ENCODE measurements at places on chromosomes 2 and 18.

GRCh38 chr2:67466734-67467133, 69.6 kb downstream of the ETAA1 start:
- no peak for DNase-seq

GRCh38 chr2:219434718-219435525, at the start of gene SPEG:
TSS of gene SPEG (plus strand) at chr2:219434843. CDS start at chr2:219434978, 135 bp downstream.
- DNase-seq = no peak

DNA sequence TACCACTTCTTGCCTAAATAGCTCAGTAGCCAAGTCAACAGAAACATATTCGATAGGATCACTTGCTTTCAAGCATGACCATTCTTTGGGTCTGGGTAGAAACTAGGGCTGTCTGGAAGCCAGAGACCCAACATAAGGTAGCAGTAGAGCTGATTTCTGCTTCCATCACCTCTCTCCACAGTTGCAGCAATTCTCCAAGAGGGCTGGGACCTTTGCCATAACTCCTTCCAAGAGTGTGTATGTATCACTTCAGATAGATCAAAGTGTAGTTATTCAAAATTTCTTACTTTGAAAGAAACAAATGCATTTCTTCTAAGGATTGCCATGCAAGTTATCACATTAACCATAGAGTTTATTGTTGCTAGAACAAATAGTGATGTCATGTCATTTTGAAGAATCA, 172.0 kb upstream of the GALNT5 start:
- DNase-seq = no peak

DNA sequence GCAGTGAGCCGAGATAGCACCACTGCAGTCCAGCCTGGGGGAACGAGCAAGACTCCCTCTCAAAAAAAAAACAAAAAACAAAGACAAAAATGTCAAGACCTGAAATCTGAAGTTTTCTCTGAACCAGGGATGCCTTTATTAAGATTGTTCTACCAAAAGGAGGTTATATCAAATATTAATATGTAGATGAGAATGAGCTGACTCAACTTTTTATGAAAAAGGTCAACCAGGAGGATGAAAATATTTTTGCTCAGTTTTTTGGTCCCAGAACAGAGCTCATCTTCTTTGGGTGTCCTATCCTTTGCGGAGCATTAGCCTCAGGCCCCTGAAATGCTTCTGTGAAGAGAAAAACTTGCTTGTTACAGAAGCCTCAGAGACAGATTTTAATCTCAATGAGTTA, 44.0 kb downstream of the NEMP2 start:
- no peak for DNase-seq

GRCh38 chr2:16014041-16014787, 73.9 kb downstream of the MYCN start:
- DNase-seq = no peak

DNA sequence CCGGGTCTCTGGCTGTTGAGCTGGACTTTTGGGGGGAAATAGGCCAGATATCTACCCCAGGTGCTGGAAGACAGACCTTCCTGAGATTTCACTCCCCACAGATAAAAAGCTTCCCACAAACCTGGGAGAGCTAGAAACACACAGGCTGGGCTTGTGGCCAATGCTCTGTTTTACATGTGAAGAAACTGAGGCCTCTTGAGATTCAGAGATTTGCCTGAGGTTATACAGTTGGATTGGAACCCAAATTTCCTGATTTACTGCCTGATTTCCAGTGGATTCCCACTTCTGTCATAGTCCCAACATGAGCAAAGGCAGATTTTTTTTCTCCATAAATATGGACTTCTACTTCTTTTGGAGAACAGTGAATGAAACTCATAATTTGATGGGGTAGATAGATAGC, 360.2 kb downstream of the SETBP1 start:
- DNase-seq = no peak

GRCh38 chr2:240564561-240565332, 3.5 kb upstream of the RNPEPL1 start:
- no peak for DNase-seq

DNA sequence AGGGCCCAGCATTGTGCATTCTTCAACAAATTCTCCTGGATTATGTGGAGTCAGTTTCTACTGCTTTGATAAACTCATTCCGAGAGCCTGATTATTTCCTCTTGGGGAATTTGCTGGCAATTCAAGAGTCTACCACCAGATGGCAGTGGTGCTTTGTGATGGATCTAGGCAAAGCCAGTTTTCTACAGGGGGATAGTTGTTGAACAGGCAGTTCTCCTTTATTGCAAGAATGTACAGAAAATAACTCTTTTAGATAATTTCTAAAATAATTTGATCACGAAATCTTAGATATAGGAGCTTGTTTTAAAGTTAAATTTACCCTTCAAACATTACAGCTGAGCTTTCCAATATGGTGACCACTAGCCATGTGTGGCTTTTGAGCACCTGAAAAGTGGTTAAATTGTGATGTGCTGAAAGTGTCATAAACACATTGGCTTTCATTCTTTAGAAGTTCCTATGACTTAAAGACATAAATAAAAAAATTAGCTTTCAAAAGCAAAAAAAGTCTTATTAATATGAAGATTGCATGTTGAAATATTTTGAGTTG, 66.7 kb upstream of the HAAO start:
- DNase-seq = peak; percentile 71

DNA sequence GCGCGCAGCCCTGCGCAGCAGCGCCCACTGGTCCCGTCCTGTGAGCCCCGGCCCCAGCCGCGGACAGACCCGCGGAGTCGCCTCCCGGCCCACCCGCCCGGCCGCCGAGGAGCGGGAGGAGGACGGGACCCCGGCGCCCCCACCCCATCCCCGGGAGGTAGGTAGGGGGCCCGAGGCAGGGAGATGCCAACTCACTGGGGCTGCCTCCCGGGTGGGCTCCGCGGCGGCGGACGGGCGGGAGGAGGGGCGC, 160 bp downstream of the SPTBN1 start:
- no peak for DNase-seq

DNA sequence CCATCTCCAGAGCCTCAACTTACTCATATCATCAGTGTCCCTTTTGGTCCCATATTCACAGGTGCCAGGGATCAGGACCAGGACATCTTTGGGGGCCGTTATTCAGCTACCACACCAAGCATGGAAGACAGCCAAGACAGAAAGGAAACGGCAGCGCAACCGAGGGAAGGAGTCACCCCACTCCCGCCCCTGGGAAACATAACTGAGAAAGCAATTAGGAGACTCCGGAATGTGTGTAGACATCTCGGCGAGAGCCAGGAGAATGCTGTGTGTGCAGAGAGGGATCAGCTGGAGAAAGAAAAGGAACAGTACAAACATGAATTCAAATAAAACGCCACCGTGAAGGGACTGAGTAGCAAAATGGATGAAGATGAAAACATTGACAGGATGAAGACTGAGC, 13.4 kb upstream of the BOK start:
- peak; percentile 85 for DNase-seq

- no peak for DNase-seq
These were observed 40.6 kb upstream of the EDAR start for GRCh38 chr2:109029490-109030201.

DNA sequence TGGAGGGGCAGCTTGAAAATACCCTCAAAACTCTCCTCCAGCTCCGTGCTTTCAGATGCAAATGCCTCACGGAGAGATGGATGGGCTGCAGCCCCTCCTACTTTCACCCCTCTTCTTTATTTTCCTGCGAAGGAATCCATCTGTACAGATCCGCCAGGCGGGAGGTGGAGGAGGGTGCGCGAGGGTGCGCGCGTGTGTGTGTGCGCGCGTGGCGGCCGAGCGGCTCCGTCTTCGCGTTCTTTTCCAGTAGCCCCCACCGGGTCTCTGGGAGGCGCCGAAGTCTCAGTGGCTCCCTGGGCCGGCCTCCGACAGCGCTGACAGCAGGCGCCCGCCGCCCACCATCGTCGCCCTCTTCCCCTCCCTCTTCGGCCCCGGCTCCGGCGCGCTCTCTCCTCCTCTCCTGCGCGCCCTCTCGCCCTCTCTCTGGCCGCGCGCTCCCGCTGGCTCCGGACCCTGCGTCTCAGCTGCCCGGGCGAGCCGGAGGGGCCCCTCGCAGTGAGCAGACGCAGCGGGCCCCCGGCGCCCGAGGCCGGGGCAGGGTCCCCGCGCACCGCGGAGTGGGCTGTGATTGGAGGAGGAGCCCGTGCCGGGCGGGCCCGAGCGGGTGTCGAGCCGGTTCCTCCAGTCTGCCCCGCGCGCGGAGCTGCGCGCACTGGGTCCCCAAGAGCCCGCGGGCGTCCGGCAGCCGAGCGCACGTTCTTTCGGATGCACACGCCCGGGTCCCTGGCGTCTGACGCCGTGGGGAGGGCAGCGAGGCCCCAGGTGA, at the start of gene CDH7:
TSS of gene CDH7 (plus strand) at position 624 of the 766 bp plus-strand sequence. CDS start 11,831 bp downstream, outside the sequence.
- DNase-seq = no peak

GRCh38 chr2:88837511-88838160, 146.2 kb downstream of the RPIA start:
- DNase-seq = no peak

GRCh38 chr18:210075-210474, 51.7 kb downstream of the USP14 start:
- DNase-seq = no peak

GRCh38 chr2:103132536-103133217, 370.8 kb downstream of the TMEM182 start:
- DNase-seq = no peak

DNA sequence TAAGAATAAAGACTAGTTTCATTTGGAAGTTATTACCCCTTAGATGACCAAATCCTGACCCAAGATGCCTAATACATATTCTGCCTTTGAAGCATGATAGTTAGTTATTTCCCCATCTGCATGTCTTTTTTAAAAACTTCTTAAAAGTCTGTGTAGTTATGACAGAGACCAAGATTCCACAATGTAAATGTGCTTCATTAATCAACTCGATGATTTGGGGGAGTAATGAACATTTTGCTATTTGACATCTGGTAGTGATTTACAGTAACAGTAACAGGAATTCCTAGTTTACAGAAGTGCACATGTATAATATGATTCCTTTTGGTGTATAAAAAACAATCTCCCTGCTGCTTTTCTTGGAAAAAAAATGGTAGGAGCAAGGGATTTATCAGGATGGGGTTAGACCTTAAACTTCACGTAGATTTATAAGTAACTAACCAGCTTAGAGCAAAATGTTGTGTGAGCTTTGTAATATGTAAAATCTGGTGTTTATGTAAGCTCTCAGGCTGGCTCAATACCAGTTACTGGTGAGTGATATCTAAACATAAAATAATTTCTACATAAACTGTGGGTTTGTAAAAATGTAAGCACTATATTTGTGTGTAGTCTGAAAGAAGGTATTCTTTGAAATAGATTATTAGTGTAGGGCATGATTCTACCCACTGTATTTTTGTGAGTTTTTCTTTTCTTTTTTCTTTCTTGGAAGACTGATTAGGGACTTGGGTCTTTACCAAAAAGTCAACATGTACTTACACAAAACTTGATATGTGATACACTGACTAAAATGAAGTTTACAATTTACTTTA, 641.6 kb downstream of the EPHA4 start:
- DNase-seq = no peak

DNA sequence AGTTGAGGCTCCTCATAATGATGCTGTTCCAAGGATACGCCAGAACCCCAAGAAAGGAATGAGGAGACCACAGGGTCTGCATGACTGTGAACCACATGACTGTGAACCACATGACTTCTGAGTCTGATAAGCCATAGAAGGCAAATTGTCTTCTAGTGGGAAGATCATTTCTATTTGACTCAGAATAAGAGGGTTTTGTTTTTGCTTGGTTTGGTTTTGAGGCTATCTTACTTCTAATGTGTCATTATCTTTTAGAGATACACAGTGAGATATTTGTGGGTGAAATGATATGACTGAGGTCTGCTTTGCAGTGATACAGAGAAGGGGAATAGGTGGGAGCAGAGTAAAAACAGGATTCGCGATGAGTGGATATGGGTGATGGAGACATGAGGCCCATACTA, 28.9 kb upstream of the BCL2L11 start:
- DNase-seq = no peak

DNA sequence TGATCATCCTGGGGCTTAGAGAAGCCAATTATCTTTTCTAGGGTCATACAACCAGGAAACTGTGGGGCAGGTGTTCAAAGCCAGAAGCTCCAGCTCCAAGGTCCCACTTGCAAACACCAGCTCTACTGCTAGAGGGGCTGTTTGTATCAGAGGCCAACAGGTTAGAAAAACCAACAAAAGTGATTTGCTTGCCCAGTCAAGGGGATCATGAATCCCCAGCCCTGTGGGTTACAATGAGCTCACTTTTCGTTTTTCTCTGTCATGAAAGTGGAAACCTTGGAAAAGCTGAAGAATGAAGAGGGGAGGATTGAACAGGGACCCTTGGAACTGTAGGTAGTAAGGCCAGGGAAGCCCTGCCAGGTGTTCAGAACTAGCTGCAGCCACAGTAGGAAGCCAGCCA, 119.2 kb downstream of the SPP2 start:
- DNase-seq = no peak

GRCh38 chr2:172836347-172836821, 100.7 kb downstream of the RAPGEF4 start:
- peak; percentile 45 for DNase-seq

DNA sequence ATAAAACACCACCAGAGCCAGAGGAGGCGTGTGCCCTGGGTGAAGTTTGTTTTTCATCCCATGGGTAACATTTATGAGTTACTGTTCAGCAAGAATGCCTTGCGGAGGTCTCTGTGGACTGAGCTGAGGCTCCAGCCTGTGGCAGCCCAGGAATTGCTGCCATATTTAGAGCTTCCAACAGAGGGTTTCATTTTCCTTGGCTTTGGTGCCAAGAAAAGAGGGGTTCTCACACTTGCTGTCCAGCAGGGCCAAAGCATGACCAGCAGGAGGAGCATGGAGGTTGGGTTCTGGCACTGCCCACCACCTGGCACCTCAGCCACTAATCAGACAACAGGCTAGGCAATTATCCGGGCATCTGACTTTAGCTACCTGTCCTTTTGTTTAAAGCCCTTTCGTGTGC, 36.7 kb downstream of the EPAS1 start:
- no peak for DNase-seq

DNA sequence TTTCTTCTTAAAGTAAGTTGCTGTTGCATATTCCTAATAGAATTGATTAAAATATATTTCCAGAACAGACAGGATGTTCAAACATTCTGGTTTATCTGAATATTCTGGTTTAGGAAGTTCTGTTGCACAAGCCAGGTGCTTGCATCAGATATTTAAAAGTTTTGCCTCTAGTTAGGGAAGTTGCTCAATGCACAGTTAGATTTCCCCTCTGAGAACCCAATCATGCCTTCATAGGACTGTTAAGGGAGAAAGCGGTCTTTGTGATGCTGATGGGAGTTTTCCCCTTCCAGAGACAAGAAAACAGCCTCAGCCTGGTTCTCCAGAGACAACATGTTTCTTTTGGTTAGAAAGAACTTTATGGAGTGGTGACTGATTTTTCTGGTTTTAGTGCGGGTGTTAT, 65.6 kb upstream of the REV1 start:
- no peak for DNase-seq

GRCh38 chr2:65096948-65097347, 33.0 kb downstream of the RAB1A start:
- DNase-seq = peak; percentile 17

Measured in AG08396 (cell line).